ENCODE measurements at places on chromosomes 7 and 10.

GRCh38 chr7:131625817-131626372 lies 69.5 kb upstream of the PODXL start:
- no peaks in the 10 kb centered on the region for H3K4me1 ChIP-seq
- no peak overlapping the region for H3K27ac ChIP-seq
- no peaks in the 10 kb centered on the region for H3K36me3 ChIP-seq
- peaks cover 32% of the 10 kb centered on the region for H3K27me3 ChIP-seq
- H3K4me3 ChIP-seq, result no peak overlapping the region
- no peak for DNase-seq

- no peaks in the 10 kb centered on the region for H3K36me3 ChIP-seq
- no peak overlapping the region for H3K27ac ChIP-seq
- no peaks in the 10 kb centered on the region for H3K4me1 ChIP-seq
- H3K4me3 ChIP-seq, result no peak overlapping the region
- H3K27me3 ChIP-seq, result no peaks in the 10 kb centered on the region
- DNase-seq, result no peak
These were observed 195.4 kb downstream of the BAMBI start for GRCh38 chr10:28872587-28873165.

GRCh38 chr7:94472608-94473007 lies 37.0 kb upstream of the CASD1 start:
- no peaks in the 10 kb centered on the region for H3K27me3 ChIP-seq
- H3K36me3 ChIP-seq, result no peaks in the 10 kb centered on the region
- no peaks in the 10 kb centered on the region for H3K4me1 ChIP-seq
- no peak for DNase-seq
- no peak overlapping the region for H3K27ac ChIP-seq

- DNase-seq, result peak; percentile 66
- no peak overlapping the region for H3K4me3 ChIP-seq
- H3K36me3 ChIP-seq, result no peaks in the 10 kb centered on the region
These were observed 106.0 kb downstream of the CUBN start for GRCh38 chr10:17023386-17024298.

DNA sequence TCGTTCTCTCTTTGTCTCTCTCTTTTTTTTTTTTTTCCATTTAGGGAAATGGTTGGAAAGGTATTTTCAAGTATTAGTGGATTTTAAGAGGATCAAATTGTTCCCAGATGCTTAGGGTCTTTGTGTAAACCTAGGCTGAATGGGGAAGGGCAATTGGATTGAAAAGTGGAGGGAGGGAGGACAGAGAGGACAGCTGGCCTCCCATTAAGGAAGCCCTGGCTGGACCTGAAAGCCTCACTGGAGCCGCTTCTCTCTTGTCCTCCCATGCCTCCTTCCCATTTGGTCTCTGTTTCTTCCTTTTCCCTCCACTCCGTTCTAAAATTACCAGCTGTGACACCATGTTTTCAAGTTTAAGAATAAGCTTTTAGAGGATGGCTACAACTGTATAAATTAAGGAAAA lies 104.1 kb downstream of the TACC2 start:
- no peak overlapping the region for H3K4me3 ChIP-seq
- H3K4me1 ChIP-seq, result no peaks in the 10 kb centered on the region
- no peak for DNase-seq
- no peaks in the 10 kb centered on the region for H3K36me3 ChIP-seq
- no peaks in the 10 kb centered on the region for H3K27me3 ChIP-seq

GRCh38 chr7:87032604-87033339 lies 26.7 kb downstream of the ELAPOR2 start:
- no peak overlapping the region for H3K4me3 ChIP-seq
- no peak overlapping the region for H3K27ac ChIP-seq
- no peak for DNase-seq
- no peaks in the 10 kb centered on the region for H3K27me3 ChIP-seq

All from T-cell (primary cell).